ENCODE measurements at places on chromosomes 6 and 20. TPM values are rescaled to one million over a fixed set of nuclear protein-coding genes. Genes with fewer than 3 reads are reported as not detected.
A peak's percentile ranks its signal among the peaks of the same experiment; 100 is the strongest.

DNA sequence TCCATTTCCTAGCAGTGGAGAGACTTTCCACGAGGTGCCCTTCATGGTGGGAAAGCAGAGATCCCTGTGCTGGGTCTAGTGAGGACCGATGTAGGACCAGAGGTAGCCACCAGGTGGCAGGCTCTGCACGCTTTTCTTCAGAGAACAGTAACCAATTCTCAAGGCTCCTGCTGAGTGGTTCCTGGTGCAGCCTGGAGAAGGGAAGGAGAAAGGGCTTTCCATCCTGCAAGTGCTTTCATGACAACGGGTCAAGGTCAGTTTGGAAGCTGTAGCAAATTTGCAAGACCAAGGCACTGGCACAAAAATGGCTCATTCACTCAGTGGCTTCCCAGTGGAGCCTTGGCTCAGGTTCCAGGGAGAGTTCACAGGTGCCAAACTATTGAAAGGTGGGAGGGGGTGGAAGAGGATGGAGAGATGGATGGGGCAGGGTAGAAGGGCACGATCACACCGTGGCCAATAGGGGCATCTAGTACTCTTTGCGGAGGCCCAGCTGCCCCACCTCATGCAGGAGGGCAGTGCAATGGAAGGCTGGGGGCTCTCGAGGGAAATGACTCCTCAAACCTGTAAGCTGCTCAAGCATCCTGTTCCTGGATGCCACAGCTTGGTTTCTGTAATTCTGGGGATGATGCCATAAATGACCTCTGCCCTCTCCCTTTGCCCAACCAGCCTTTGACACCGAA, 25.5 kb upstream of the KCNK16 start:
- DNase-seq = peak; percentile 65

Gene PI3
- not detected for total RNA-seq

DNA sequence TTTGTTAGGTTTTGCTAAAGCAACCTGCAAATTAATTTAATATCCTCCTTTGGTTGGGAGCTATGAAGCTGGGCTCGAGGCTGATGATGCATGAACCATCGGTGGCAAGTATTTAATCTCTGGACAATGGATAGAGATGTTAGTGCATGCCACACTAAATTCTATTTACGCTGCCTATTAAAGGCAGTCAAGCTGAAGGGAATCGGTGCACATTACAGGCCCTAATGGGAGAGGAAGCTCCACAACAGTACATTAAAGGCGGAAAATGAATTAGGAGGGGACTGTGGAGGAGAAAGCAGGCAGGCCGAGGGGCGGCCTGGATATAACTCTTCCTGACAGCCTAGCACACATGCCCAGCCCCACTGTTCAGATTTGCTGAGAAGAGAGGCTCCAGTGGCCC, 132.4 kb upstream of the MAFB start:
- no peak for DNase-seq

Gene HCK
- total RNA-seq = not detected

DNA sequence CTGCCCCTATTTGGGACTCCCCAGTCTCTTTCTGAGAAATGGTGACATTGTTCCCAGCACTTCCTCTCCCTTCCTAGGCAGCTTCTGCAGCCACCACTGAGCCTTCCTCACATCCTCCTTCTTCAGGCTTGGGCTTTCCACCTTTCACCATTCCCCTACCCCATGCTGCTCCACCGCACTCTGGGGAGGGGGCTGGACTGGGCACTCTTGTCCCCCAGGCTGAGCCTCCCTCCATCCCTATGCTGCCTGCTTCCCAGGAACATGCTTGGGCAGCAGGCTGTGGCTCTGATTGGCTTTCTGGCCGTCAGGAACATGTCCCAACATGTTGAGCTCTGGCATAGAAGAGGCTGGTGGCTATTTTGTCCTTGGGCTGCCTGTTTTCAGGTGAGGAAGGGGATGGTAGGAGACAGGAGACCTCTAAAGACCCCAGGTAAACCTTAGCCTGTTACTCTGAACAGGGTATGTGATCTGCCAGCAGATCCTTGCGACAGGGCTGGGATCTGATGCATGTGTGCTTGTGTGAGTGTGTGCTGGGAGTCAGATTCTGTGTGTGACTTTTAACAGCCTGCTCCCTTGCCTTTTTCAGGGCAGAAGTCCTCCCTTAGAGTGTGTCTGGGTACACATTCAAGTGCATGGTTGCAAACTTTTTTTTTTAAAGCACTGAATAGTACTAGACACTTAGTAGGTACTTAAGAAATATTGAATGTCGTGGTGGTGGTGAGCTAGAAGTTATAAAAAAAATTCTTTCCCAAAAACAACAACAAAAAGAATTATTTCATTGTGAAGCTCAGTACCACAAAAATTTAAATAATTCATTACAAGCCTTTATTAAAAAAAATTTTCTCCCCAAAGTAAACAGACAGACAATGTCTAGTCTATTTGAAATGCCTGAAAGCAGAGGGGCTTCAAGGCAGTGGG, 2.1 kb upstream of the CDKN1A start:
- DNase-seq = peak; percentile 73

Gene TUBB1
- not detected for total RNA-seq

GRCh38 chr20:44526129-44526528, 4.3 kb upstream of the SERINC3 start:
- DNase-seq = peak; percentile 56

- no peak for DNase-seq
Measured at GRCh38 chr6:107714104-107714503, 110.0 kb downstream of the SCML4 start.

- no peak for DNase-seq
Measured at GRCh38 chr6:357791-358341, 33.7 kb upstream of the IRF4 start.

DNA sequence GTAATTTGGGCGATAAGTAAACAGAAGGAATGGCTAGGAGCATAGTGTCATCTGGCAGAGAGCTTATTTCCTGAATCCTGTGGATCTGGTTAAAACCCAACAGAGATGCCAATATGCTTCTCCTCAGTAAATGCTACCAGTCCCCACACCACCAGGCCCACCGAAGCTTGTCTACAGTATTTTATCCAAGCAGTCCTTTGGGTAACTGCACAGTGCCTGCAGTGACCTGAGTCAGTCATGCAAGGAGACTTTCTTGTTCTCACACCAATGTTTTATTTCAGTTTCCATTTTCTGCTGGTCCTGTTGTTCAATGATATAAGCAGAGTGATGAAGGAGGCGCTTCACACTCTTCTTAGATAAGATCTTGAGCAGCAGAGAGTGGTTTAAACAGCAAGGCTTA, 326.3 kb downstream of the RIMS1 start:
- no peak for DNase-seq

Gene CALHM6
- 1.6 TPM for total RNA-seq

Gene CCM2L
- not detected for total RNA-seq

GRCh38 chr20:41046716-41047115, 18.1 kb downstream of the TOP1 start:
- DNase-seq = peak; percentile 33

DNA sequence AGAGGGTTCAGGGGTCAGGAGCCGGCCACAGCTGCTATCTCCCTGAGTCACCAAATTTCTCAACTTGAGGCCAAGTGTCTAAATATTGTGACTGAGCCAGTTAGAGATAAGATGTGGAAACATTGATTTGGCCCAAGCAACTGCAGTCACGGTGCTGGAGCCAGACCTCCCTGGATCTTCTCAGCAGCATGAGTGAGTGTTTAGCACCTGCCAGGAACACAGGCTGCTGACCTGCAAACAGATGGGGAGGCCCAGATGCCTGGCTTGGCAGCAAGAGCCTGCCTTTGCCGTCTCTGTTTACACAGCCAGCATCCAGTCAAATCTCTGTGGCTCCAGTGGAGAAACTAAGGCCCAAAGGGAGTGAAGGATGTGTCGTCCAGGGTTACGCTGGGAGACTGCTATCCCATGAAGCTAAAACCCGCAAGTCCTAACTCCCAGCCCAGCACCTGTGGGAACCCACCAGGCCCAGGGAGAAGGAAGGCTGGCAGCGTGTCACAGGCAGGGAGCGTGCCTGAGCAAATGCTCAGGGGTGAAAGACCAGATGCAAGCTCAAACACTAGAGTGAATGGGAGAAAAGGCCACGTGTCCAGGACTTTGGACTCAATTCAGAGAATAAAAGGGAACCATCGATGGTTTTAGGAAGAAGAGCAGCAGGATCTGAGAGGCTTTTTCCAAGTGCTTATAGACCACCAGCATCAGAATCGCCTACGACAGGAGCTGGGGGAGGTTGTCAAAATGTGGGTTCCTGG, 15.9 kb upstream of the PTGIS start:
- peak; percentile 100 for DNase-seq

GRCh38 chr6:57283911-57284455, 33.4 kb upstream of the PRIM2 start:
- peak; percentile 81 for DNase-seq

Gene RAET1E
- 0.63 TPM for total RNA-seq

Gene MAP7
- total RNA-seq = 0.49 TPM

Gene FAM120B
- total RNA-seq = 29.4 TPM

GRCh38 chr6:3873051-3873450, 23.9 kb downstream of the FAM50B start:
- DNase-seq = no peak

Gene KCNK15
- total RNA-seq = 8.5 TPM

GRCh38 chr6:5302995-5303622, 41.8 kb downstream of the FARS2 start:
- DNase-seq = no peak

Gene ZNF512B
- 7.9 TPM for total RNA-seq

Gene MYBL2
- total RNA-seq = 1.6 TPM

DNA sequence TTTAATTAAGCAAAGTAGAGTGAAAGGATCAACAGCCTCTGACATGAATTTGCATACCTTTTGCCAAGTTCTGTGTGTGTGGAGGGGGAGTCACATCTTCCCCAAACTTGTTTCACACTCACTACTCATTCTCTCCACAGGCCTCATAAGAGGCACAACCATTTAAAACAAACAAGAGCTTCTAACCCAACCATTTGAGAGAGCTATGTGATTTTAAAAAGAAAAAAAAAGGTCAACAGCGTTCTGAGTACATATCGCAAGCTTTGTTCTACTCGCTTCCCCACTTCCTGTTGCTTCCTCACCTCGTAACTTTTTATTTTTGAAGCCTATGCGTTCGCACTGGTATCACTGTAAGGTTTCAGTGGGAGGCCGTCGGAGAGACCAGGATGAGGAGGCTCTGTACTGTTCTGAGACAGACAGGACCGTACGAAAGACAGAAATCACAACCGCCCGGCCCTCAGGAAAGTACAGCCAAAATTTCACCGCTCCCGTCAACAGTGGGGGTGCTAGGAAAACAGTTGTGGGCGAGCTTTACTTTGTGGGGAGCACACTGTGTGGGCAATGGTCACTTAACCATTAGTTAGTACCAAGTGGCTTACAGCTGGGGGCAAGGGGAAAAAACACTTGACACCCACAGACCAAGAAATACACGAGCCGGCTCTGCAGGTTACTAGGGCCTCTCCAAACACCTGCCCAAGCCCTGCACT, 61.3 kb downstream of the TRERF1 start:
- DNase-seq = no peak

All from fibroblast of the aortic adventitia (primary cell).